ENCODE measurements at places on chromosomes 4 and X. TPM values are rescaled to one million over a fixed set of nuclear protein-coding genes. Genes with fewer than 3 reads are reported as not detected.

Gene LAP3
- 45.1 TPM for total RNA-seq

Gene PPP4R3C
- not detected for total RNA-seq

Gene GLRA3
- 0.12 TPM for total RNA-seq

Gene HNRNPD
- 350 TPM for total RNA-seq

Gene DIPK2B
- not detected for total RNA-seq

Gene MXRA5
- not detected for total RNA-seq
